ENCODE measurements at places on chromosomes 1 and 21.

GRCh38 chr1:180952657-180953013, 39.9 kb downstream of the KIAA1614 start:
- DNase-seq = no peak

GRCh38 chr1:9871707-9872425, 38.2 kb downstream of the CTNNBIP1 start:
- no peak for DNase-seq

DNA sequence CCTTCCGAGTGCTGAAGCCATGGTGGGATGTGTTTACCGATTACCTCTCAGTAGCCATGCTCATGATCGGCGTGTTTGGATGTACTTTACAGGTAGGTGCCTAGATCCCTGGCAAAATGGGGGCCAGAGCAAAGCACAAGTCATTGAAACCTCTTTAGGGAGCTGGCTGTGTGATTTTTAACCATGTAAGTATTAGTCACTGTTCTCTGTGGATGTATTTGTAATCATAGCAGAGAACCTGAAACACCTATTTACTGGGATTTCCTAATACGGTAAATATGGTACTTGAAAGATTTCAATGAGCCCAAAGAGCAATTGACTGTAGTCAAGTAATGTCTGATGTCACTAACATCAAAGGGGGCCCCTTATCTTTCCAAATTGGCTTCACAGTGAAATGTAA, 53.6 kb downstream of the LRRC8C start:
- no peak for DNase-seq

DNA sequence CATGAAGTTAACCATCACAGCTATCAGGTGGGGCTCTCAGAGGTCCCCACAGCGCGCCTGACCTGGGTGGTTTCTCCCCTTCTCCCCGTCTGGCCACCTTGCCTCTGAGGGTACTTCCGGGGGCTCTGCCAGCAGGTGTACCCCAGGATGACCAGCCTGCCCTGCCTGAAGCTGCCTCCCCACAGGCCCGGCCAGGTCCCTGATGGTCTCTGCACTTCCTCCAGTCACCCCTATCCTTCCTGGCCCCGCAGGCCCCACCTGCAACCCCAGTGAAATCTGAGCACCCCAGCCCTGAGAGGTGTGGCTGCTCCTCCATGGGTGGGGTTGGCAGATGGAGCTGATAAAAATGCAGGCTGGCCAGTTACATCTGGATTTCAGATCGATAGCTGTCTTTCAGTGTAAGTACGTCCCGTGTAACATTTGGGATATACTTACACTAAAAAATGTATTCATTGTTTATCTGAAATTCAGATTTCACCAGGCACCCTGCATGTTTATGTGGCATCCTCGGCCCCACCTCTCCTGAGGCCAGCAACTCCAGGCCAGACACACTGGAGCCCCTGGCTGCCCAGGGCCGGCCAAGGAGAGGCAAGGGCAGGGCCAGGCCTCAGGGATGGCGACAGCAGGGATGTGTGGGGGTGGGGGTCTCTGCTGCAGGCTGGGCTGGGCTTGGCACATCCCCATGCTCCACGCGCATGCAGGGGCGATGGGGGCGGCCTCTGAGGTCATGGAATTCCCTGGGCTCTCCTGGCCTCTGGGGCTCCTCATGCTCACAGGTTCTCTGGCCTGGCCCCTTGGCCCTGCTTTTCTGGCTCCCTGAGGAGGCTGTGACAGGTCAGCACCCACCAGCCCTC, 25.1 kb downstream of the LRRC3 start:
- no peak for DNase-seq

DNA sequence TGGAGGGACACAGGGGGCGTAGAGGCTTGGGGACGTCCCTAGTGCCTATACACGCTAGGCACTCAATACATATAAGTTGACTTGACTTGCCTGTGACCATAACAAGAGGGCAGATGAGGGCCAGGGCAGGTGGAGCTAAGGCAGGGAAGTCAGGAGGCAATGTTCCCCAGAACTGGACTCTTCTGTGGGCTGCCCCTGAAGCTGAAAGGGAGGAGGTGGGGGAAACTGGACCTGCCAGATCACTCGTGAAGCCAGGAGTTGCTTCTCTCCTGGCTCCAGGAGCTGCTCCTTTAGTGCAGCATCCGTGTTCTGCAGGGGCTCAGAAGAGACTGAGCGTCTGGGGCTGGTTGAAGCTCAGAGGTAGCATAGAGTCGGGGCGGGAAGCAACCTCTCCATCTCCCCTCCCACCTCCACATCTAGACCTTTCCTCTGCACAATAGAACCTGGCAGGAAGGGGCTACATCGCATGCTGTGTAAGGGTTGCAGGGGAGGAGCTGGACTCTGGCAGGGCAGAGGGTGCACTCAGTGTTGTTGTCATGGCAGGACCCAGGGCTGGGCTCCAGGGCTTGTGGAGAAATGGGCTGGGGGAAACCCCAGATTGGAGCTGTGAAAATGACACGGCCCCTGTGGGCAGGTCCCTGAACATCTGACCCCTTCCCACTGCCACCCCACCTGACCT, 2.9 kb upstream of the SEMA4A start:
- no peak for DNase-seq

- no peak for DNase-seq
Observed at GRCh38 chr21:26684889-26685288, 111.8 kb upstream of the CYYR1 start.

GRCh38 chr21:45294509-45295291, 7.0 kb upstream of the POFUT2 start:
- DNase-seq = peak; percentile 97

- DNase-seq = peak; percentile 50
Observed at GRCh38 chr21:31354604-31355443, 10.8 kb upstream of the TIAM1 start.

DNA sequence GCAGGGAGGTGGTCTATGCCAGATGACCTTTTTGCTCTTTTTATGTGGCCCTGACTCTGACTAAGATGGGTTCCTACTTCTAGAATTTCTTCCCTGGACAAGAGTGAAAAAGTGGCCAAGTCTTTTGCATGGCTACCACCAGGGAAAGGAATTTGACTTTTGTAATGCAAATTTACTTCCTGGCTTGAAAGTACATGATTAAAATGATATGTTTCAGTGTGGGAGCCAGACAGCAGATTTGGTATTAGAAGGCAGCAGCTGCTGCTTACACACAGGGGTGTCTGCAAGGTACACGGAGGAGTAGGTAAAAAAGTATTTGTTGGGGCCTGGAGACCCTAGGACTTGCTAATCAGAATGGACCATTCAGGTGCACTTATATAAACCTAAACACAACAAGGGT, 78.4 kb downstream of the KCND3 start:
- no peak for DNase-seq

DNA sequence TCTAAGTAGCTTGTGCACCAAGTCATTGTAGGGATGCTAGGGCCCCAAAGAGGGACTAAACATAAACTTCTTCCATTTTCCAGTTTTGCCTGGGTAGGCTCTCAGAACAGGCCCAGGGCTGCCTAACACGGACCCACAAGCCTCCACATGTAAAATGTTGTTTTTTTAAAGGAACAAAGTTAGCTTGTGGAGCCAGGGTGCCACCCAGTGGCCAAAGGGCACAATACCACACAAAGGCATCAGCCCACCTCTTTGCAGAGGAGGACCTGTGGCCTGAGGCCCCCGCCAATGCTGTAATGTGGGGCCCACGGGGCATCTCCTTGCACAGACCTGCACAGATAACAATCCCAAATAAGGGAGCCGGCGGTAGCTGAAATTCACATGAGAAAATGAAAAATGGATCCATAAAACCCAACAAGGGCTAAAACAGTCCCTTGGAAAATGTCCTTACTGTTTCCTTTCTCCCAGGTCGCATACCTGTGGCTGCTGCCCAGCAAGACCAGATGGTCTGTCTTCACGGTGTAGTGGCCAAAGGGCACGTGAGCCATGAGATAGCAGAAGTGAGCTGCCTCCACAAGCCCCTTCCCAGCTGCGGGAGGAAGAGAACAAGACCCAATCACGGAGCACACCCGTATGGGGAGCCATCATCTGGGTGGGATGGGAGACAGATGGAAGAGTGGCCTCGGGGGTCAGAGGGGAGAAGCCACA, 23.8 kb downstream of the SEC16B start:
- DNase-seq = no peak

- DNase-seq = no peak
Observed at GRCh38 chr1:16151196-16151994, 4.5 kb downstream of the EPHA2 start.

DNA sequence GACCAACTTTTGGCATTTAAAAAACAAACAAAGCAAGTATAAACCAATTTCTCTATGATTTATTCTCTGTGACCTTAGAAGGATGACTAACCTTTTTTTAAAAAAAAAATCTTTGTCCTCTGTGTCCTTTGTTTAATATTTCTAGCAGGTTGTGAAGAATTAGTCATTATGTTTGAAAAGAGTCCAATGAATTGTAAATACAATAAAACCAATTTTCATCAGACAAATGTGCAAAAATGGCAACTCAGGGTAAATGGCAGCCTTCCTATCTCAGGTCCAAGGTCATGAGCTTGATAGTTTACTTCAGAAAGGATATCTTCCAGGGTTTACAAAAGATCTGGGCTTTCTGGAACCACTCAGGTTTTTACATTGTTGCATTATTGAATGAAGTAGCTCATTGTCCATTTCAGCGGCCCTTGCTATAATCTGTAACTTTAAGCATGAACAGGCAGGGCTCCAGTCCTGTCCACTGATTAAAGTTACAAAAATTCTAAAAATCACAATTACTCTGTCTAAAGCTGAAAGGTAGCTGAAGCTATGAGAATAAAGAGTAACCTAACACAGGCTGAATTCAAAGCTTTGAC, 11.7 kb upstream of the MAP3K21 start:
- no peak for DNase-seq

GRCh38 chr1:95263450-95263849, 29.4 kb downstream of the RWDD3 start:
- no peak for DNase-seq

GRCh38 chr1:201191653-201192260, 1.1 kb downstream of the IGFN1 start:
- DNase-seq = peak; percentile 65

GRCh38 chr1:76507376-76507775, 359.9 kb upstream of the ST6GALNAC5 start:
- DNase-seq = no peak

- DNase-seq = no peak
Observed at GRCh38 chr1:9368356-9368755, 75.7 kb downstream of the SPSB1 start.

DNA sequence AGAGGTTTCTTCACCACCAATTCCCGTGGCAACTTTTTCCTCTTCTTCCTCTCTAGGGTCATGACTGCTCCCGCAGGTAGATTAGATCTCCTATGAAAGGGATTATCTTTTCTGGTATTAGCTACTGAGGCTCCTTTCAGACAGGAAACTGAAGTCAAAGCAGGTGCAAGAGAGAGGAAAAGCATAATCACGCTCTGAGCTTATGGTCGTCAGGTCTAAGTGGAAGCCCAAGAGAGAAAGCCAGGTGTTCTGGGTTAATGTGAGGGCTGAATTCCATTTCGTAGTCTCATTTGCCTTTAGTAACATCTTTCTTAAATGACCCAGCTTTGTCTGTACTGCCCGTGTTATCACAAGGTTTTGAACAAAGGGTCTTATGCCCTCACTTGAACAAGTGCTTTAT, 8.3 kb upstream of the MAP3K21 start:
- DNase-seq = no peak
